ENCODE measurements at places on chromosomes 7 and 10. TPM values are rescaled to one million over a fixed set of nuclear protein-coding genes. Genes with fewer than 3 reads are reported as not detected.

DNA sequence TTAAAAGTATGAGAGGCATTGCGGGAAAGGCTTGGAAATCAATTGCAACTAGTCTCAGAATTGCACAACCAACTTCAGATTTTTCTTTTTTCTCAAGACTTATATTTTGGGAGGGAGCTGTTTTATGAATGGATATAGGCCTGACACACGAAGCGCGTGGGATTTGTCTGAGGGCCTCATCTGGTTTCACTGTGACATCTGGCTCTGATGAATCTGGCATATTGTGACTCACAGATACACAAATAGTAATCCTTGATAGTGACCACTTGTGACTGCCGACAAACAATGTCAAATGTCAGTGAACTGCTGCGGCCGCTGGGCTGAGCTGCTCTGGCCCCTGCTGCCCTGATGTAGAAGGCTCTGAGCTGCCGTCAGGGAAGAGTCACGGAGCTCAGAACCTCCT, 655.1 kb downstream of the INHBA start:
- no peak for DNase-seq

DNA sequence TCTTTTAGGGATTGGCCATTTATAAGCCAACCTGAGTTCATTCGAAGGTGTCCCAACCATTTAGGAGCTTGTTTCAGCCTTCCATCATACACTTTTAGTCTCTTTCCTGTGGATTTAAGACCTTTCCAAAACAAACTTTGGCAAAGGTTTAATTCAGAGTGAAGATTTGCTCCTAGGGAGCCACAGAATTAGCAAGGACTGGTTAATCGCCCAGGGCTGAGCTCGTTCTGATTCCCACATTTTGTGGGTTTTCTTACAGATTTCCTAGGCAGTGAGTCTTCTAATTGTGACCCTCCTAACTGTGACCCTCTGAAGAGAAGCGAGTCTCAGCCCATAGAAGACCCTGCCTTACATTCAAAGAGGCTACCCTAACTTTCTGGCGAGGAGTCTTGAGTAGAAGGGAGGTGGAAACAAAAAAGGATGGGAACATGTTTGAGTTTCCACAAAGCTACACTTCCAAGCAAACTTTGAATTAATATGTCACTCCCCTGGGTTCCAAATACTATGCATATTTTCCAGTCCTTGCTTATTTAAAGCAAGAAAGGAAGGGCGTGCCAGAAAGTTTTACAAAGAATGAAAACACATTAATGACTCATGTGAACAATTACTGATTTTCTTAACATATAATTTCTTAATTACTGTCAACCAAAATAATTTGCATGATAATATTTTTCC, 118.3 kb downstream of the ARID5B start:
- no peak for DNase-seq

DNA sequence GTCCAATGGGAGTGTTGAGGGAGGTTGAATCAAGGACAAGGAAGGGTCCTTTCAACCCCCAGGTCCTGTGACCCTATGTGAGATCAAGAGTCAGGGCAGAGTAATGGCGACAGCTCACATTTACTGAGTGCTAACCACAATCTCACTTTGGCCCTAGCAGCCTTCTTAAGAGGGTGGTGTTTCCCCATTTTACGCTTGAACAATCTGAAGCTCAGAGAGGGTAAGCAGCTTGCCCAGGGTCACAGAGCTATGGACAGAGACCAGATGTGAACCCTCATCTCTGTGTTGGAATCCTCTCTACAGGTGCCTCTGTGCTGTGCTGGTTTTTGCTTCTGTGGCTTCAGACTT, 102.0 kb downstream of the GRK5 start:
- DNase-seq, result no peak

- no peak for DNase-seq
Observed at GRCh38 chr7:101828301-101829020, 11.0 kb downstream of the CUX1 start.

- DNase-seq, result no peak
Observed at GRCh38 chr7:116583653-116584052, 58.8 kb downstream of the CAV1 start.

DNA sequence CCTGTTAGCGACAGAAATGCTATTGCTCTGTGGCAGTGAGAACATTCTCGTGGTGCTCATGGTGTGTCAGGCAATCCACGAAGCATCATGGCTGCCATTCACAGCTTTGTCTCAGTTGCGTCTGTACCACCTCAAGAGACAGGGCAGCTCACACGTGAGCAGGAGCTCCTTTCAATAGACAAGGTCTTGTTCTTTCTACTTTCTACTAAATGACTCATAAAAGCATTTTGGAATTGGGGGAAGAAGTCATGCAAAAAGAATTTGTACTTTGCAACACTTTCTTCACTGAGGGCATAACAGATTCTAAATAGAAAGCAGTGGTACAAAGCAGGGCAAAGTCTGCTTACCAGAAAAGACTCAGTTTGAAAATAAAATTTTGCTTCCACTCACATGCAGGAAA, 638.5 kb downstream of the PHTF2 start:
- no peak for DNase-seq

DNA sequence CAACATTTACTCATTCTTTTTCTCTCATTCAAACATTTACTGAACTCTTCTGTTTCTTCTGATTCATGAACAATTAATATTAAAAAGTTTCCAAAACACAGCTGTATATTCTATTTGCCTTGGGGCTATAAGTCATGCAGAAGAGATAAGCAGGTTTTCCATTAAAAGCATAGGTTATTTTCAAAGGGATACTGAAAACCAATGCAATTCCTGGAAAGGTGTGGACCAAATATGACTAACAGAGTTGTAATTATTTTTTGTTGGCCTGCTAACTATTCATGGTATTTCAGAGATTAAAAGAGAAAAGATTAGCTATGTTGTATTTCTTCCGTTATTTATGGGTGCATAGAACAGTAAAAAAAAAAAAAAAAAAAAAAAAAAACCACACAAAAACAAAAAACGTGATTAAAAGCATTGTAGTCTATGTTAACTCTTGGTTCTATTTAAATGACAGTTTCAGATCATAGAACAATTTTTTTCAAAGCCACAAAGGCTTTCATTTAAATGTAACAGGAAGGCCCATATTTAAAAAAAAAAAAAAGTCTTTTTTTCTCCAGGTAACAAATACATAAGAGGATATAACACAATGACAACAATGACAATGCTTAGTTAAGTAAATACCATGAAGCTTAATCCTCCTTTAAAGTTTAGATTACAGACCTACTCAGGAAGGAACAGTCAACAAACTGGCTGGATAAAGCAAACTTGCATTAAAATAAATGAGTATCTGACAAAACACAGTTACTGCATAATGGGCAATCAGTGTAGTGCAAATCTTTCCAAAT, 1042.9 kb downstream of the GATA3 start:
- DNase-seq, result no peak

GRCh38 chr7:106370542-106370941, 85.8 kb upstream of the NAMPT start:
- DNase-seq, result no peak

DNA sequence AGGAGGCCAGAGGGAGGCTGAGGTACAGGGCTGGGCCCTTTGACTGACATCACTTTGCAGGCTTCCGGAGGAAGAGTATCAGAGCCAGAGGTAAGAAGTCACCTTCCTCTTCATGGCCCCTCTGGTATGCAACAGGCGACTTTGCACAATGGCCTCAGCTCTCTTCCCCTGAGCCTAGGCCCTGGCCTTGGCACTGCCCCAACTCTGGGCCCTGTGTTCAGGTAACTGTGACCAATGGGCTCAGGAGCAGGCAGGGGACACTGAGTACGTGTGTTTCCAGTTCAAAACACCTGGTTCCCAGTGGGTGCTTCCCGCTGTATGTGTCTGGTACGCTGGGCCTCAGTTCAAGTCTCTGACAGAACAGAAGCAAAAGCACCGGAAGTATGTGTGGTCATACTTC, 12.1 kb upstream of the PAX2 start:
- no peak for DNase-seq

DNA sequence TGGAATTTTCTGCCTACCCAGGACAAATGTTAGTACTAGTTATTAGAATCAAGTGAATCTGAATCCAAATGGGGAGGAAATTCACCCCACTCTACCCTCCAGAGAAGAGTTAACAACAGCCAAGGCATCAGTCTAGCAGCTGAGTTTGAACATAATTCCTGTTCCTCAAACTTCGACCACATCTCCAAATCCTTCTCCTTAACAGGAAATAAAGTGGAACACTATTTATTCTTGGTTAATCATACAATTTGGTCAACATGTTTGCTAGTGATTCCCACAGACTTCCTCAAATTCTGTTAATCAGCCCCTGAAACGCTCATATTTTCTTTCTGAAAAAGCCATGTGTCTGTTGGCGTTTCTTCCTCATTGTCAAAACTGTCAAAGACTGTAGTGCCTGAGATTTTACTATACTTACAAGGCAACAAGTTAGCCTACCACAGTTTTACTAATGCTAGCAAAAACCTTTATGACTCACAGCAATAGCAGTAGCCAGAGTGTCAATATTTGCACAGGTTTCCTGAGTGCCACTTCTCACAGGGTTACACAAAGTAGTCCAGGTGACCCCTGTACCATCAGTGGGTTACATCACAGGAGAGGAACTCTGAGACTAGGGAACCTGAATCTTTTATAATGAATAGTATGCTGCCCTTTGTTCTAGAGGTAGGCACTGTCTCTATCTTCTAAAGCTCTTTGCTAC, 202.9 kb downstream of the GRM3 start:
- DNase-seq, result no peak

GRCh38 chr7:2440608-2441245, 35.5 kb downstream of the GRIFIN start:
- no peak for DNase-seq

DNA sequence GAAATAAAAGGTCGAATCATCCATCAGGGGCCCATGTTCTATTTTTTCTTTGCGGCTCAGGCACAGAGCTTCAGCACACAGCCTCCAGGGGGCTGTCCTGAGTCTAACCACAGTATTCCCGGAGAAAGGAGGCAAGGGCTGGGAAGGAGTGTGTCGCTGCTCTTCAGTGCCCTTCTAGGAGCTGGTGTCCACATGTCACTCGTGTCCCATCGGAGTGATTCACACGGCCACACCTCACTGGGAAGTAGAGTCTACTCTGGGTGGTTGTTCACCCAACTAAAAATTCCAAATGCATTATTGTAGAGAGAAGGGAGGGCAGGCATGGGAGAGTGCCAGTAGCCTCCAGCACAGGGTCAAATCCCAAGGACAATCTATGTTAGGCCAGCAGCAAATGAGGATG, 114.8 kb upstream of the LANCL2 start:
- no peak for DNase-seq

DNA sequence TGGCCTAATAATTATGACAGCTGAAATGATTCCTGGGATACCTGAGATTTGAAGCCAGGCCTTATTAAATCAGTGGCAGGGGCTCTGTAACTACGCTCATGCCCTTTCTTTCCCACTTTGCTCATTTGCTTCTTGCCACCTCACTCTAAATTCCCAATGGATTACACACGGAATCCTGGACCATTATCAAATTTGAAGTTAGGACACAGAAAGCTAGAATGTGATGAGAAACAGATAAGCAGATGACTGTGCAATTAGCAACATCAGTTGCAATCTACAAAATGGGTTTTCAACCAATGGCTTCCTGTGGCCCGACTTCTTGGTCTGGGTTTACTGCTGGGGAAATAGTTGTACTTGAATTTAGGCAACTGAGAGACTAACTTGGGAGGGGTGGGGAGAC, 374.3 kb downstream of the INHBA start:
- DNase-seq, result no peak

GRCh38 chr10:33012306-33012705, 54.3 kb upstream of the ITGB1 start:
- no peak for DNase-seq

Gene PDZD7
- 0.06 TPM for polyA plus RNA-seq
